ENCODE measurements at places on chromosomes 6 and 20.

DNA sequence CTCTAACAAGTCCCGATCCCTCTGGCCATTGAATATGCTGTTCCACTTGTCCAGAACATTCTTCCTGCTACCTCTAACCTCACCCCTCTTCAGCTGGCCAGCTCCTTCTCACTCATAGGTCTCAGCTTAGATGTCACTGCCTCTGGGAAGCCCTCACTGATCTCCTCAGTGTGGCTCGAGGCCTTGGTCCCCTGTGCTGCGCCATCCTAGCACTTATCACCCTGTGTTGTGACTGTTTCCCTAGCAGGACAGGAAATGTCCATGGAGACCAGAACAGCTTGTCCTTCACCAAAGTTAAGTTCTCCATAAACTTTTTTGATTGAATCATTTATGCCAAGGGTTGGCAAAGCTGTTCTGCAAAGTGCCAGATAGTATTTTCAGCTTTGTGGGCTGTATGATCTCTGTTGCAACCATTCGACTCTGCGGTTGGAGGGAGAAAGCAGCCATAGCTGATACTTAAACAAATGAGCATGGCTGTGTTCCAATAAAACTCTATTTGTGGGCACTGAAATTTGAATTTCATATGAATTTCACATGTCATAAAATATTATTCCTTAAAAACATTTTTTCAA lies 6.5 kb upstream of the BNIP5 start:
- no peak for DNase-seq

- peak; percentile 40 for DNase-seq
Observed at GRCh38 chr6:408599-409102, 17.1 kb downstream of the IRF4 start.

GRCh38 chr6:8181951-8182845 lies 79.8 kb upstream of the EEF1E1 start:
- DNase-seq = no peak

DNA sequence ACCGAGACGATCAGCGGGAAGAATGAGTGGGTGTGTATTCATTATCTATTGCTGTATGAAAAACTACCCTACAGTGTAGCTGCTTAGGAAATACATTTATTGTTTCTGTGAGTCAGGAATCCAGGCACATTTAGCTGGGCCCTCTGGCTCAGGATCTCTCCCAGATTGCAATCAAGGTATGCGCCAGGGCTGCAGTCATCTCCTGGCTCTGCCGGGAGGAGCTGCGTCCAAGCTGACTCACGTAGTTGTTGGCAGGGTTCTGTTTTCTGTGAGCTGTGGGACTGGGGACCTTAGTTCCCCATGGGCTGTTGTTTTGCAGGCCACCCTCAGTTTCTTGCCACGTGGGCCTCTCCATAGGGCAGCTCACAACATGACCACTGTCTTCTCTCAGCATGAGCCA lies 68.2 kb upstream of the FUCA2 start:
- no peak for DNase-seq

DNA sequence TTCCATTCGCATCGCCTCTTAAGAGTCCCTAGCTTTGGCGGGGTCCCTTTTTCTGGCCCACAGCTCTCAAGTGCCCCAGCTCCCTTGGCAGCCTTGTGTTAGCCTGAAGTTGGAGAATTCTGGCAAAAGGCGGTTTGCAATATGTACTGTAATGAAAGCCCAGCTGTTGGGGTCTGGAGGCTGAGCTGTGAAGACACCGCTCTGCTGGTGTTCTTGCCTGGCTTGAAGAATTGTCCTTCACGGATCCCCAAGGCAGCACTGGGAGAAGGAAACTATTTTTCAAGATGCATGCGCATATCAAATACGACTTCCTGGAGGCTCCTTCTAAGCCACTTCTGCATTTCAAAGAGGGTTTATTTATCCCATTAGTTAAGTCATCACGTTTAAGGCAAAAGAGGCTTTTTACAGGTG lies 21.4 kb upstream of the CITED2 start:
- no peak for DNase-seq

DNA sequence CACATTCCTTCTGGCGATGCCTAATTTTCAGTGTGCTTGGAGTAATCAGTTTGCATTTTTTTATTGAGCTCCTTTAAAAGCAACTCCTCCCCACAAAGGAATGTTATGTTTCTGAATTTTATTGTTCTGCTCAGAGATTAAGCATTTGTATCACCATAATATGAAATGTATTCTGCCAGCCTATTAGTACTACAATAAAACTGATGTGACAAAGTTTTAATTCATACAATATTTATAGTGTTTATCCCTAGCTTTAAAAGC lies 236.9 kb upstream of the ASCC3 start:
- no peak for DNase-seq

GRCh38 chr6:125748406-125749172 lies 843 bp upstream of the HEY2 start:
- no peak for DNase-seq

DNA sequence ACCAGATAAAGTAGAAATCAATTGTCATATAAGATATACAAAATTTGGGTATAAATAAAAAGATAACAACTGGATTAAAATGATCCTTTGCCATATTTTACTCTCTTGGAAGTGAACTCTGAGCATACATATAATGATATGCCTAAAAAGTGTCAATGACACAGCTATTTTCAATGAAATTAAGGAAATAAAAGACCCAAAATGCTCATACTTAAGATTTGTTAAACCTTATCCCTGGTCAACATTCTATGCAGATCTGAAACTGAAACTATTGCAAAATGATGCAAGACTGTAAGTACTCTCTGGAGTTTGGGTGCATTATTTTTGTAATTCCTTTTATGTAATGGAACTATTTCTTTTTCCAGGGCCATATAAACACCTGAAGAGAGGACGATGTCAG lies 119.0 kb upstream of the SGK1 start:
- DNase-seq = no peak

GRCh38 chr20:58664883-58665282 lies 13.8 kb downstream of the STX16 start:
- DNase-seq = no peak

DNA sequence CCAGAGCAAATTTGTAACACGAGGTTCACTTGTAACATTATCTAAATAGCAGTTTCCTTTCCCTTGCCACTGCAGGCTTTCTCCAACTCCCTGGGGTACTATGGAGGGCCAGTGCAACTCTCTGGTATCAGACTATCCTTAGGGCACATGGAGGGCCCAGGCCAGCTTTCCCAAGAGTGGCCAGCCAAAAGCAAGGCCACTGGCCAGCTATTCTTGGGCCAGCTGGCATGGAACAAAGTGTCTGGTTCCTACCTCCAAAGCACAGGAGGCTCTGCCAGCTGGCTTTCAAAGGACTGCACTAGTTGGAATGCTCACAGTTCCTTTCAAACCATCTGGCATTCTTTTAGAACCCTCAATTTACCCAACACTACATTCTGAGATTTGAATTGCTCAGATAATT lies 8.7 kb downstream of the RNF24 start:
- DNase-seq = peak; percentile 66

DNA sequence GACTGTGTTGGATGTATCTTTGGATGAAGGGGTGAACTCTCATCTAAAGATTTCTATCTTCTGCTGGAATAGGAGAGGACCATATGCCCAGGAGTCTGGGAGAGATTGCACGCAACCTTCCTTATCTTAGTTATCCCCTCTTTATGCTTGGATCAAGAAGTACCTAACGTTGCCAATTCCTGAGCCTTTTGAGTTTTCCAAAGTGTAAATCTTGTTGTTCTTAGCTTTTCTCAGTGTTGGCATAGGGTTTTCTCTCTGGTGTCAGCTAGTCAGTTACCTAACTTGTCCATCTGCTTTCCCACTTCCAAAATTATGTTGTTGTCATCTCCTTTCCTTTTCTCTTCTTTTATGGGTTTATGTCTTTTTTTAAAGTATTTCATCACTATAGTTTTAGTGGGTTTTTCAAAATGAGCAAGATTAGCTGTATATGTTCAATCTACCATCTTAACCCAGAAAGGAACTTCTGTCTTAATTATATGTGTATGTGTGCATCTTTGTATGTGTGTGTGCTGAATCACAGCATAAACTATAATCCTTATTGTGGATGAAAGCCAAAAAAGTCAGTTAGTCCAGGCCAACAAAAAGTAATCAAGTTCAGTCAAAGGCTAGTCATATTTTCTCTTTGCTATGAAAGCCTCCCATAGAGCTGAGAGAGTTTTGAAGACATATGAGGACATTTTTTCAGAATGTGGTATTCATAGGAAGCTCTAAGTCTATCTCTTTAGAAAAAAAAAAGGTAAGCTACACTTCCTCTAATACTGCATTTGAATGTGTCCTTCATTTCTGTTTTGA lies 72.1 kb downstream of the KHDC1L start:
- DNase-seq = no peak

DNA sequence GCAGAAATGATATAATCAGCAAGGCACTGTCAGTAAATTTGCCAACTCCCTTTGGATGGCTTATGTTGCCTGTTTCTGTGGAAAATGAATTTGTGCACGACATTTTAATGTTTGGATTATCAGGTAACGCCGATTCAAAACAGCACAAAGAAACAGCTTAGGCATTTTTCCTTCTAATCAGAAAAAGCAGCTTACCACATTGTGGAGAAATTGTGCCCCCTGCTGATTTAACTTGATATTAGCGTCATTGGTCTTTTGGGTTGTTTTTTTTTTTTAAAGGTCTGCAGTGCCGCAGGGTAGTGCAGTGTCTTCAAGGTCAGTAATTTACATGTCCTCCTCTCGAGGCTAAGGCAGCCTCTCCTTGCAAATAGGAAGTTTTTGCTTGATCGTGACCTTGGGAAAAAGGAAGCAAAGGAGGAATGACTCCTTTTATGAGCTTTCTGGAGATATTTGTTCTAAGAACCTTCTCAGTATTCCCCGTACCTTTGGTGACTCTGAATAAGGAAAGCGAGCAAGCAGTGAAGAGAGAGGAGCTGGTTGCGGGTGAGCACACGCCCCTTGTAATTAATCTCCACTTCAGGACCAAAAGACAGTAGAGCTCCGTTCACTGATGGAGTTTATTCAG lies 79.1 kb downstream of the ELOVL4 start:
- peak; percentile 72 for DNase-seq

- DNase-seq = no peak
Observed at GRCh38 chr6:146246028-146246427, 217.2 kb downstream of the GRM1 start.

DNA sequence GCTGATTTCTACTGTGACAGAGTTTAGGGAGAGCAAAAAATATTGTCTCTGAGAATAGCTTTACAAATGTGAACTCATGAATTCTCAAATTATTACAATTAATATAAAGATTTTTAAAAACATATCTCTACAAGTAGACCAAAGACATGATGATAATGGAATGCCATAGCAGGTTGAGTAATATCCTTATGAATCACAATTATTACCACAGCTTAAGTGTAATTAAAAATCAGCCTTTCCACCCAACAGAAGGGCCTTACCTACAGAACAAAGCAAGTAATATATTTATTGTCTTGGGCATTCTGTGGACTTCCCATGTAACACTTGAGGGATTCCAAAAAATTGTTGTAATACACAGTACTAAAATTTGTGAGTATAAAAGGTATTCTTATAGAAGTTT lies 1099.6 kb upstream of the GJE1 start:
- DNase-seq = no peak

- DNase-seq = no peak
Observed at GRCh38 chr6:20208687-20209378, 3.4 kb downstream of the MBOAT1 start.

- DNase-seq = no peak
Observed at GRCh38 chr6:684831-685636, 7.9 kb downstream of the EXOC2 start.

- DNase-seq = no peak
Observed at GRCh38 chr6:169702840-169703246, 917 bp downstream of the C6orf120 start.

DNA sequence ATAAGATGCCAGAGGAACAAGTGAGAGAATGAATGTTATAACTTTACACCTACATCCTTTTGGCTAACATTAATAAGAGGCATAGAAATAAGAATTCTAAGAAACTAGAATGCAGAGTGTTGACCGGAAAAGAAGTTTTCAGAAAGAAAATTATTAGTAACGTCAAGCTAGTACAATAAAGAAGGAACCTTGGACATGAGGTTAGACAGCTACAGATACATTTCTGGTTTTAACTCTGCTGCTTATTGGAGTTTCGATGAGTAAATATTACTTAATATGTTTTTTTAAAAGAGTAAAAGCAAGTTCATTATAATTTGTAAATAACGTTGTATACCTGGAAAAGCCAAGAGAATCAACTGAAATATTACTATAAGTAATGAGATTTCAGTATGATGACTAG lies 22.7 kb downstream of the TAB2 start:
- DNase-seq = no peak

DNA sequence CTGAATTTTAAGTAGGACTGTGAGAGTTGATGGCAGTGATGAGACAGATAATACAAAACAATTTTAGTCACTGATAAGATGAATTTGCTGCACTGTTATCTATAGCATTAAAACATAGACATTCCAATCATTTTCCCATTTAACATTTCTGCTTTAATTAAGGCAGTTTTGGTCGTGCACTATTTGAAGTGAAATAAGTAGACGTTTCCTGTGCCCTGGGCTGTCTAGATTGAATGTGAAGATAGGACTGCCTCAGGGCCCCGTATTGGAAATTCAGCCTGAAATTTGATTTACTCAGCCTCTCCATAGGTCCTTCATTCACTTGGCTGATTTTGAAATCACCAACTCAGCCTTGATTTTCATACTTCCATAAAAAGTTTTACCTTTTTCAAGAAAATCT lies 48.3 kb downstream of the ARID1B start:
- DNase-seq = no peak

GRCh38 chr20:47493175-47493962 lies 8.3 kb upstream of the NCOA3 start:
- DNase-seq = no peak

GRCh38 chr20:23436681-23437080 lies 2.8 kb upstream of the CSTL1 start:
- no peak for DNase-seq

- peak; percentile 48 for DNase-seq
Observed at GRCh38 chr6:89034586-89035251, 45.8 kb upstream of the PNRC1 start.

- no peak for DNase-seq
Observed at GRCh38 chr6:12017263-12017662, 5.2 kb downstream of the HIVEP1 start.

- DNase-seq = no peak
Observed at GRCh38 chr20:6678101-6678500, 89.4 kb upstream of the BMP2 start.

- DNase-seq = peak; percentile 43
Observed at GRCh38 chr6:35602133-35602946, 86.4 kb downstream of the FKBP5 start.

- DNase-seq = no peak
Observed at GRCh38 chr20:13029687-13030375, 21.1 kb downstream of the SPTLC3 start.

- DNase-seq = no peak
Observed at GRCh38 chr20:38834868-38835267, 29.4 kb downstream of the PPP1R16B start.

- no peak for DNase-seq
Observed at GRCh38 chr6:31041372-31041974, 31.2 kb downstream of the MUC22 start.

All from globus pallidus (tissue), 1 donor.